Vagina (tissue), 2 donors: ENCODE measurements at places on chromosomes 7 and 10.

- no peak for DNase-seq
Measured at GRCh38 chr10:14751014-14751896, 23.4 kb downstream of the FAM107B start.

GRCh38 chr10:121157998-121158397 lies 306.8 kb downstream of the WDR11 start:
- no peak for DNase-seq

DNA sequence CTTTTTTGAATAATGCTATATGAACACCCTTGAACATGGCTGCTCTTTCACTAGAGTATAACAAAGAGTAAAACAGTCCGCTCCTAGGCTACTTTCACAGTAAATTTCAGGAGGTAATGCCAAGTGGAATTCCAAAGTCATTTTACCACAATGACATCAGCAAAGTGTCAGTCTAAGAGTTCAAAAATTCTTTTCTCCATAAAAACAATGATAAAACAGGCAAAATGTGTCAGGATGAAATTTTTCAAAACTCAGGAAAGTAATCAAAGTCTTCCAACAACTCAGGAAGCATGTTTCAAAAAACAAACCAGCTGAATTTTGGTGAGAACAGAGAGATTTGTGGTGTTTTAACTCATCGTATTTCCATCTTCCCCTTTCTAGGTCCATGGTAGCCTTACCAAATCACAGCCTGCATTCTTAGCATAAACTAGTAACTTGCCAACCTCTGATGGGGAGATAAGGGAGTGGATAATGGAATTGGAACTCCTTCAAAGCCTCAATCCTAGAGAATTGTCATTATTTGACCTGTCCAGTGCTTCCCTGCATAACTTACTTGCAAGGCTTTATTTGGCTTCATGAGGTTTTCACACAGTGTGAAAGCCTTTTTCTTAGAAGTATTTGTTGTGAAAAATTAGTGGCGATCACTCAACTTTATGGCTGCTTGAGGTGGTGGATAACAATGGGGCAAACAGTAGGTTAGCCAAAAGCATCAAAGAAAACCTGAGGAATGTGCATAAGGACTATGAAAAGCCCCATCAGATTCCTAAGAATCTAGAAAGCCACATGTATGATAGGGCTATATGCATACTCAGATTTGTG lies 302.7 kb downstream of the HDAC9 start:
- no peak for DNase-seq

- DNase-seq: no peak
Measured at GRCh38 chr10:116699471-116700150, 42.8 kb downstream of the HSPA12A start.

GRCh38 chr7:107680478-107680877 lies 19.9 kb downstream of the SLC26A4 start:
- DNase-seq: no peak

DNA sequence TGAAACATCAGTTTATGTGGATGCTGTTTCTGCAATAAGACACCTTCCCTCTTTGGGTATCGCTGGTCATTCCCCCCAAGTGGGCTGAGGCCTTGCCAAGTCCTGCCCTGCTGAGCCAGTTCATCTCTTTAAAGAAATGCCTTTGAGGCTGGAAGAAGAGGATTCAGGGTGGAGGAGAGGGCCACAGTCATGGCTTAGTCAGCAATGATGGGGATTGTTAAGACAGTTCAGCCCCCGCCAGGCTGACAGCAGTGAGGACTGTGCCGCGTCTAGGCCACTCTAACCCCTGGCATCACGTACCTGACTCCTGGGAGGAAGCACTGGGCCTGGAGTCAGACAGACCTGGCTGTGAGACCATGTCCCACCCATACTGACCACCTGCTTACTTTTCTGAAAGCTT lies 48.3 kb downstream of the PNLIPRP2 start:
- no peak for DNase-seq

- DNase-seq: no peak
Measured at GRCh38 chr10:16612115-16612980, 90.7 kb upstream of the C1QL3 start.

- DNase-seq: no peak
Measured at GRCh38 chr10:79146611-79147130, 77.9 kb downstream of the ZMIZ1 start.

GRCh38 chr7:80047032-80047431 lies 87.6 kb upstream of the GNAI1 start:
- no peak for DNase-seq

- DNase-seq: no peak
Measured at GRCh38 chr7:81260152-81260551, 341.3 kb upstream of the SEMA3C start.

- peak; percentile 85 for DNase-seq
Measured at GRCh38 chr10:43196131-43196980, 58.1 kb downstream of the CSGALNACT2 start.

GRCh38 chr7:41517771-41518170 lies 185.1 kb downstream of the INHBA start:
- no peak for DNase-seq

DNA sequence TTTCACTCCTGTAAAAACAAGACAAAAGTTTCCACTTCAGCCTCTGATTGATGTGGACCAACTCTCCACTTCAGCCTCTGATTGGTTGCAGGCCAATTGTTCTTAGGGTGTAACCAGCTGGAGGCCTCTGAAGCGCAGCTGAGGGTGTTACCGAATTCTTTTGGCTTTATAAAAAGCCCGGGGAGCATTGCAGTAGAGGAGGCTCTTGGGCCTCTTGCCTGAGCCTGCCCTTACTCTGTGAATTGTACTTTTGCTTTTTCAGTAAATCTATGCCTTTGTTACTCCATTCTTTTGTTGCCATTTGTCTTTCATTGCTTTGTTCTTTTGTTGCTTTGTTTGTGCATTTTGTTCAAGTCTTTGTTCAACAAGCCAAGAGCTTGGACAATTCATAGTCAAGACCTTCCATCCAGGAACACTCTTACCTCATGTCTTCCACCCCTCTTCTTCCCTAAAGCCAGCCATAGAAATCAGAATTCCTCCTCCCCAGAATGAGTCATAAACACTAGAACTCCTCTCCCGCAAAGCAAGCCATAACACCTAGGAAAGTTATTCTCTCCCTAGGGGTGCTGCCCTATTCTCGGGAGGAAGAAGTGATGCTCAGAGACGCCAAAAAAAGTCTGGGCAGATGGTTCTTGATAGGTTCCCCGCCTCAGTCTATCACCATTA lies 53.5 kb upstream of the ARMC3 start:
- DNase-seq: no peak

- no peak for DNase-seq
Measured at GRCh38 chr10:79129361-79129997, 60.7 kb downstream of the ZMIZ1 start.

DNA sequence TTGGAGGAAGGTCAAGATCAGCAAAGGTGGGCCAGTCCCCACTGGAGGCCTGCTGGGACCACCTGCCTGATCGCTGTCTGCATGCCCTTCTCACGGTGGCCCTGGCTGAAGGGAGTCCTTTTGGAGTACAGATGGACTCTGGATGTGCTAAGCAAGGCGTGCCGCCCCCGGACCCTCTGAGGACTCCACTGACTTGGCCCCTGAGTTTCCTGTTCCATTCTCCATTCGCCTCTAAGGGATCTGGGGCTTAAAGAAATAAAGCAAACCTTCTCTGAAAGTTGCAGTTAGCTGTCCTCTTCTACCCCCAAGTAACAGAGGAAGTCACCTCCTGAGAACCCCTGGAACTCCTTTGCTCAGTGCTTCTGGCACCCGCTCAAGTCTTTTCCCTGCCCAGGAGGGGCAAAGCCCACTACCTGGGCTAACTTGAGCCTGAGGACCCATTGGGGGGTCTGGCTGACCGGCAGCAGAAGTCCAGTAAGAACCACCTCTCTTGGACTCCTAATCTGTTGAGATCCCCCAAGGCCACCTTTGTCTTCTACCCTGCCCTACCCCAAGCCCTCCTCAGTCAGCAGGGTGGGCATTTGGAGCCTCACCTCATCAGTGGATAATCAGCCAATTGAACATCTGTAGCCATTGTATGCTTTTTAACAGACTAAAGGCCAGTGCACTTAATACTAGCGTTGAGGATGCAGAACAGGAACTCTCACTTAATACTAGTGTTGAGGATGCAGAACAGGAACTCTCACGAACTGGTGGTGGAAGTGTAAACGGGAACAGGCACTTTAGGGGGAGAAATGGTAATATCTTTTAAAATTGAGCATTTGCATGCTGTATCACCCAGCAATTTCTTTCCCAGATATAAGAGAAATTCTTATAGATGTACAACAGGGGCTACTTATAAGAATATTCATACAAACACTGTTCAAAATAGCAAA lies 2.2 kb downstream of the TBATA start:
- DNase-seq: peak; percentile 84

- no peak for DNase-seq
Measured at GRCh38 chr10:74898201-74898976, 72.0 kb downstream of the KAT6B start.

GRCh38 chr10:17423632-17424186 lies 30.7 kb downstream of the ST8SIA6 start:
- no peak for DNase-seq

GRCh38 chr7:44084701-44085100 lies 2.4 kb upstream of the POLM start:
- no peak for DNase-seq

DNA sequence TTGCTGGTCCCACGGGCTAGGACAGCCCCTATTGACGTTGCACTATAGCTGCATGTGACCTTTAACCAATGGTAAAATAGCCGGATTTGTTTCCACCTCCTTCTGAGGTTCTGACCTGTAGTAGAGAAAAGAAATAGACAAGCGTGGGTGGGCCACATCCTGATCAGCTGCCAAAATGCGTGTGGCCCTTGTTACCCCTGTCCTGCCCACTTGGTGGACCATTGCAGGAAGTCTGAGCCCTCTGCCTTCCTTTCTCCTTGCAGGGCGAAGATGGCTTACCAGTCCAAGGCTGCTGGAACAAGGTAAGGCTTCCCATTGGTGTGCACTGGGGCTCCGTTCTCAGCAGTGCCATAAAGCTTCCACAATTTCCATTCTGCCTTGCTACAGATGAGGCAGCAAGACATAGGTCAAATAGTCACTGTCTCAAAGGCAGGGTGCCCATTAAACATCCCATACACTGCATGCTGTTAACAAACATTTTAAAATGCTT lies 95.9 kb upstream of the MACROH2A2 start:
- DNase-seq: no peak

DNA sequence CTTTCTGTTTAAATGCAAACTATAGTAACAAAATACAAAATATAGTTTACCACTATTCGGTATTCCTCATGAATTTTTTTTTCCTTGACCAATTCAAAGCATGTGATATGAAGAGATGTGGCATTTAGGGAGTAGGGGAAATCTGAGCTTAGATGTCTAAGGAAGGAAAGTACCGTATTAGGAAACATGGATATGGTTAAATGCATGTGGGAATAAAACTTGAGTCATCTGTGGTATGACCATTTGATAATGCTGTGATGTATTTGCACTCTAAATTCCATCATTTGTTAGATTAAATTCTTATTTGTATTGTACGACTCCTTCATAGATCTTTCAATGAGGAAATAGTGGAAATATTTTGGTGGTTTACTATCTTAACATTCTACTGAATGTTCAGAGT lies 19.7 kb downstream of the AHR start:
- no peak for DNase-seq

- DNase-seq: no peak
Measured at GRCh38 chr7:92699560-92699959, 109.4 kb upstream of the FAM133B start.

DNA sequence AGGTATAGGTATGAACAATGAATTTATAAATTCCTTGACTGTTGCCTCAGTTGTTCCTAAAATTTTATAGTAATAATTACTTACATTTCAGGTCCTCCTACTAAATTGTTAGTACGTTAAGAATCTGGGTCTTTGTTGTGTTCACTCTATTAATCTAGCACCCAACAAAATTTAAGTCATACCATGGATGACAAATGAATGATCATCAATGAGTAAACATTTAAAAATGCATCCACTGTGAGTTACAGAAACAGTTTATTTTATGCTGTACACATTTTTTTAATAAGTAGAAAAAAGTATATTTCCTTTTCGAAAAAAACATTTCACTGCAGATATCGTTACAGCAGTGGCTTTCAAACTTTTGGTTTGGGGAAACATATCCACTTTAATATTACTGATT lies 265.2 kb downstream of the PCLO start:
- DNase-seq: no peak

DNA sequence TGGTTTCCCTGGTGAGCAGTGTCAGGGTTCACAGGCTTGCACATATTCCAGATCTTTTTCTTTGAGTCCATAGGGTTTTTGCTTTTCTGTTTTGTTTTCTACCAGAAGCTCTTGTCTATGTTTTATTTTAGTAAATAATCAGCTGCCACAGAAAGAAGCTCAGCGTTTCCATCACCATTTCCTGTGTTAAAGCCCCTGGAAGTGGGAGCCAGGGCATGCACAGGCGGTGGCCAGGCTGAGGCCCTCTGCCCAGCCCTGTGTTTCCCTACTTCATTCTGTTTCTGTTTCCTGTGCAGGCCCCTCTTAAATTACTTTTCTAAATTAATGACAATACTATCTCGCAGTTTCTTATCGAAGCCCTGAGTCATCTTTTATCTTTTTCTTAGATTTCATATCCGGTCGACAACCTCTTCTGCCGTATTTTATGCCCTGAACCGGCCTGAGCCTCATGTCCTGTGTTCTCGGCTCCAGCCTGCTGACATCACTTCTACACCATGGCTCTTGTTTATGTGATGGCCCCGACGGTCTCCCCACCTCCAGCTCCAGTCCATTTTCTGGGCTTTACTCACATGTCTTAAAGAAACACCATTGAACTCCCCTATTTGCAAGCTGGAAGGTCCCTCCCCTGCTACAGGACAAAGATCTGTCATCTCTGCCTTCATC lies 442.2 kb downstream of the TCERG1L start:
- no peak for DNase-seq
